Choroid plexus epithelial cell (primary cell): ENCODE measurements at places on chromosomes 16 and 17.

- DNase-seq, result no peak
Measured at GRCh38 chr17:68035131-68035522, 408 bp upstream of the KPNA2 start.

DNA sequence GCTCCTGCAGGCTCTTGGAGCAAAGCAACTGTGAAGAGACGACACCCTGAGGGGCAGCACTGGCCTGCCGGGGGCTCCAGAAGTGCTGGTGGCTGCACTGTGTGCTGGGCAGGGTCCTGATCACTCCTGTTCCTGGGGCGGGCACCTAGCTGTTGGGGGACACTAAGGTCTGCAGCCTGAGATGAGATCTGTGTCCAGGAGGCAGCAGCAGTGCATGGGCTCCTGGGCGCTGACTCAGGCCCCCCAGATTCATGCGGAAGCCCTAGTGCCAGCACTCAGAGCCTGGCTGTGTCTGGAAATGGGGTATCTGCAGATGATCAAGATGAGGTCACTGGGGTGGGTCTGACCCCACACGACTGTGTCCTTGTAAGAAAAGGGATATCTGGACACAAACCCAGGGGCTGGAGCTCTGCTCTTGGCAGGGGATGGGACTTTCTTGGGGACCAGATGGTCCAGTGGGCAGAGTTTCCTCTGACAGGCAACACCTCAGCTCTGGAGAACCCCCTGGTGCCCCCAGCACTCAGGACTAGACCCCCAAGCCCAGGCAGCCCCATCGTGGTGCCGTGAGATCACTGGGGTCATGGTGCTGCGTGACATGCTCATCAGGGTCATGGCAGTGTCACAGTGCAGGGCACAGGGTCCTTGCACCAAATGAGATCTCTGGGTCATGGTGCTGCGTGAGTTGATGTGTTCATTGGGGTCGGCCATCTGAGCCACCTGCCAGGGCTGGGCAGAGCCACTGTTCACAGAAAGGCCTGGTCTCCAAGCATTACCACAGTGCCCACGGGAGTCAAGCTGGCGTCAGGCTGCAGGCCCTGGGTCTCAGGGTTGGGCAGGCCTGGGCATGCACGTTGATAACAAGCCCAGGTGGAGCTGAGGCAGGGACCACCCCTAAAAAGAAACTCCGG, 9.5 kb downstream of the FAAP100 start:
- DNase-seq, result no peak

DNA sequence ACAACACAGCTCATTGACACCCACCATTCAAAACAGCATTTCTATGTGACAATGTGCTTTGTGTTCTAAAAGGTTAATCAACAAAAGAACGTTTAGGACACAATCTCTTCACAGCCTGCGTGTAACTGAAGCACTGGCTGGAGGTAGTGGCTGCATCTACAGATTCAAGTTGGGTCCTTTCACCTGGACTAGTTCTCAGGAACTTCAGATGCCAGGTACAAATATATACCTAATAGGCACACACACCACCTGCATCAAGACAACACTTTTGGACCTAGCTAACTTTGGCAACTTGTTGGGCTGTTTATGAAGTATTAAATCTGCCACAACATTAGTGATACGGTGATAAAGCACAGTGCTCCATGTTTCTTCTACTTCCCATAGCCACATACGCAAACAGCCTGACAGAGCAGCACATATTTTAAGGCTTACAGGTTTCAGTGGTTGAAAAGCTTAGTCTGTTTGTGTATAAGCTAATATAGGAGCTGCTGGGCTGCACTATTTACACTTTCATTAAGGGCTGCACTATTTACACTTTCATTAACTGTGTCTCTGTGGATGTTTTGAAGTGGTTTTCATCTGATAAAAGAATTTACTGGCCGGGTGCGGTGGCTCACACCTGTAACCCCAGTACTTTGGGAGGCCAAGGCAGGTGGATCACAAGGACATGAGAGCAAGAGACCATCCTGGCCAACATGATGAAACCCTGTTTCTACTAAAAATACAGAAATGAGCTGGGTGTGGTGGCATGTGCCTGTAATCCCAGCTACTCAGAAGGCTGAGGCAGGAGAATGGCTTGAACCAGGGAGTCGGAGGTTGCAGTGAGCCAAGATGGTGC, 132.6 kb downstream of the PARN start:
- no peak for DNase-seq

DNA sequence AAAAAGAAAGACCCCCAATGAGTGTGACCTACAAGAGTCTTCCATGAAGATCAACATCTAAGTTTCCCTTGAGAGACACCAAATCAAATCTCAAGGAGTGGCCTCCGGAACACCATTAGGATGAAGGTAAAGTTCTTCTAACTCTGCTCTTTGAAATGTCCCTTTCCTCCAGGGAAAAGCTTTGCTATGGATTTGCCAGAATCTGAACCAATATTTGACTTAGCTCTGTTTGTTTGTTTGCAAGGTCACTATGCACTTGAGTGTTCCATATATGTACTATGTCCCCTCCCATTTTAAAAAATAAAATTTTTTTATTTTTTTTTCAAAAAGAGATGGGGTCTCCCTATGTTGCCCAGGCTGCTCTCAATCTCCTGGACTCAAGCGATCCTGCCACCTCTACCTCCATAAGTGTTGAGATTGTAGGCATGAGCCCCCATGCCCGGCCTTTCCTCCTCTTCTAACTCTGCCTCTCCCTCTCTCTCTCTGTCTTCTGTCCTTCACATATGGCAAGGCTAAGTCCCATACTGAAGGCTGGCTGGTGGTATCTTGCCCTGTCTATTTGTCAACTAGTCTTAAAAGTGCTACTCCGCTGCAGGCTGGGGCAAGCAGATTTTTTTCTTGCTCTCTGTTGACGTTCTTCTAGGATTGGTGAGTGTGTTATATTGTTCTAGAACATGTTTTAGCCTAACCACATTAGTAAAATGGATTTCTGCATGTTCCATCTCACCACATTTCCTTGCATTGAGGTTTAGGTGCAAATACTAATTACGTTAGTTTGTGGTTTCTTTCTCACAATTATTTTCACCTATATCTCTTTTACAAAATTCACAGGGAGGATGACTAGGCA, 276.7 kb upstream of the DYNLRB2 start:
- no peak for DNase-seq
